Renal pelvis (tissue), 12 donors: ENCODE measurements at places on chromosomes 2 and 18.

GRCh38 chr2:219344751-219345430 lies 12.3 kb upstream of the RESP18 start:
- DNase-seq, result peak; percentile 35

DNA sequence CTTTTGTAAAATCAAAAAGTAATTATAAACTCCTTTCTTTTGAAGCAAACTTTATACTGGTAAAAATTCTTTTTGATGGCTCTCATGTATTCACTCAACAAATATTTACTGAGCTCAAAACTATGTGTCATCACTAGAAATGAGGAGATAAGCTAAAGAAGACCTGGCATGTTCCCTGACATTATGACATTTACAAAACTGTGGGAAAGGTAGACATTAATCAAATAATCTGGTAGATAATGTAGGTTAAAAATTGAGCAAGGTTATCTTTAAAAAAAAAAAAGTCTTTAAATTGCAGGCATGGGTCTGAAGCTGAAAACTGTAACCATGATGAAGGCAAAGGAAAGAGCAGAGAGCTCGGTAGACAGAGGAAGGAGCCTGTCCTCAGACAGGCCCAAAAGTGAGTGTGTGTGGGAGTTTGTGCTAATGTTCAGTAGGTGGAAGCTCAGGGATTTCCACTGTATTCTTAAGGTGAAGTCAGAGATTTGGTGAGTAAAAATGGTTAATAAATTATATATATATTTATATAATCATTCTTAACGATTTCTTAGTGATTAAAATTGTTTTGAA lies 612.9 kb downstream of the LRP1B start:
- DNase-seq, result no peak

GRCh38 chr2:222319586-222320435 lies 21.0 kb upstream of the PAX3 start:
- peak; percentile 63 for DNase-seq

DNA sequence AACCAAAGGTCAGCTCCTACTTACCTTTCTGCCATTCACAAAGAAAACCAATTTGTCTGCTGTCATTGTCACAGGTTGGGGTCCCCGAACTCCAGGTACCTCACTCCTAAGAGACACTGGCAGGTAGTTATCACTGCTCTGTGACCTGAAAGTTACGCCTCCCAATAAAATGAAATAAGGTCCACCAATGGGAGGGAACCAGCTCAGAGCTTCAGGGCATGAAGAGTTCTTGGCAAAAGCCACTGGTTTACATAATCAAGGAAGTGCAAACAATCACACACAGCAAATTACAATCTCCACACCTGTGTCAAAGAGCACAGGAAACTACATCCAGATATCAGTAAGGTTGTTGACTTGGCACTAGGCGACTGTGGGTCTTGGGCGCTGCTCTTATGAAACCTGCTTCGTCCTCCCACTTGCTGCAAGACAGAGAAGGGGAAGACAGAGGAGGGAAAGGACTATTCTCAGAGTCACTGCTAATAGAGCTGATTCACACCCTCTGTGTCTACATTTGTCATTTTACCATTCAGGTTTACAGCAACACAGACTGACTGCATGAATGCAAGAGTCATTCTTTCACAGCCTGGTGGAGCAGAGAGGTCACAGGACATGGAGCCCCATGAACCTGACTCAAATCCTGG lies at the start of gene XDH:
XDH (minus strand) TSS at position 142 of the 641 bp plus-strand sequence; CDS start at position 66, 76 bp downstream.
- no peak for DNase-seq

- no peak for DNase-seq
Measured at GRCh38 chr2:953408-953807, 2.8 kb downstream of the SNTG2 start.

GRCh38 chr2:227368574-227368973 lies 10.5 kb downstream of the TM4SF20 start:
- no peak for DNase-seq

DNA sequence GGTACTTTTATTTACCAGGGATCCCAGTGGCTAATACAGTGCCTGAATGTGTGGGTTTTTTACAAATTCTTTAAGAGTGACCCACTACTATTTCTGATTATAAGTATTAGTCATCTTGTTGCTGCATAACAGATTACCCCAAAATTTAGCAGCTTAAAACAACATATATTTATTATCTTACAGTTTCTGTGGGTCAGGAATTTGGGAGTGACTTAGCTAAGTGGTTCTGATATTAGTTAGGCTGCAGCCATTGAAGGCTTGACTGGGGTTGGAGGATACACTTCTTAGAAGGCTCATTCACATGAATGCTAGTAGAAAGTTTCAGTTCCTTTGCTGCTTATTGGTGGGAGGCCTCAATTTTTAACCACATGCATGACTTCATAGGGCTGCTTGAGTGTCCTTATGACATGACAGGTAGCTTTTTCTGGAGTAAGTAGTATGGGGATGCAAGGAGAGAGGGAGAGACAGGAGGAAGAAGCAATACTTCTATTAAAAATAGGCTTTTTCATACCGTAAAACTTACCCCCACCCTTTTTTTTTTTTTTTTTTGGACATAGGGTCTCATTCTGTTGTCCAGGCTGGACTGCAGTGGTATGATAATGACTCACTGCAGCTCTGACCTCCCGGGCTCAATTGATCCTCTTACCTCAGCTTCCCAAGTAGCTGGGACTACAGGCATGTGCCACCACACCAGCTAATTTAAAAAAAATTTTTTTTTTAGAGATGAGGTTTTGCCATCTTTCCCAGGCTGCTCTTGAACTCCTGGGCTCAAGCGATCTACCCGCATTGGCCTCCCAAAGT lies 13.3 kb upstream of the POLE4 start:
- DNase-seq, result no peak

GRCh38 chr2:12534646-12535263 lies 182.0 kb upstream of the TRIB2 start:
- no peak for DNase-seq

DNA sequence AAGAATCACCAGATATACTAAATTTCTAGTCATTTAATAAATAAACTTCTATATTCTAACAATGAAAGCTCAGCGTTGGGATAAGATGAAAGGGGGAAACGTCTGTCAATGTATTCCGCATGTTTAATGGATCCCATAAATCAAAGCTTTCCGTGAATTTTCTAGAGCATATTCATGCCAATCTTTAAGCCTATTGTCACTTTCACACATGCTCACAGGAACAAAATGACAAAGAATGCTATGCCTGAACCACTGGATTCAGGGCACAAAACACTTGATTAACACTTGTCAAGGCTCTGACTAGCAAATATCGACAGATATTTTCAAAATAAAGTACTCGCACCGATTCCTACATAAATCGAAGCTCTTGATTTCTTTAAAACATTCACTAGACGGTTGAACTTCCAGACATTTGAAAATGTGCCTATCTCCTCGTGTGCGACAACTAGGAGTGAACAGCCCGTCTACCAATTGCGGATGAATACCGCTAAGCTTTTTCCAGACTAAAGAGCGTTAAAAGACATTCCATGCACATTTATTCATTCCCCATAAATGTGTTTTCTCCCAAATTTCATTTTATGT lies 1.8 kb downstream of the TLK1 start:
- no peak for DNase-seq

DNA sequence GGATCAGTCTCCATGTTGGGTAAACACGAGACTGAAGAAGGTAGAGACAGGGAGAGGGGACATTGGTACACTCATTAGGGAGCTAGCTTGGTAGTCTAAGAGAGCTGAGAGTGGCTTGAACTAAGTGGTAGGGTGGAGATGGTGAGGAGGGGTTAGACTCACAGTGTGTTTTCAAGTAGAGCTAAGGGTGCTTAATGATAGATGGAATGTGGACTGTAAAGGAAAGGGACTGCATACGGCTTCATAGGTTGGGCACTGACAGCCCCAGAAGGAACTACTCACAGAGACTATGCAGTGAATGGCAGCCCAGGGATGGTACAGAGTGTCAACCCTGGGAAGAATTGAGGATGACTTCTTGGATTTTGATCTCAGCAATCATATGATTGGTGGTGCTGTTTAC lies 178.1 kb downstream of the CCDC85A start:
- DNase-seq, result no peak

DNA sequence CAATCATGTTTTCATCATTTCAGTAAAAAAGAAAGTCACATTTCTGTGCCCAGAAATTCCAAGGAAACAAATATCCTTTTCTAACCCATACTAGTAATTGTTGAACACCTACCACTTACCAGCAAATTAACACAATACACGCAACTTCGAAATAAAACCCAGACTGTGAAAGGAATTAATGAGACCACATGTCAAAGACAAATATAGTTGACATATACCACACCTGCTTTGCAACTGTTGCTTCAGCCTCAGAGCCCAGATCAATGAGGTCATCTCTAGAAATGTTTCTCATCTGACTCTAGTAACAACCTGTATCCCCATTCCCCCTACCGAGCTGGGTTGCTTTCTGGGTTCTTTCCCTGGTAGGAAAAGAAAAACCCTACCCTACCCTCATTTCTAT lies 52.6 kb downstream of the TRIP12 start:
- DNase-seq, result no peak

GRCh38 chr2:120231974-120232635 lies 8.9 kb upstream of the TMEM185B start:
- no peak for DNase-seq

GRCh38 chr18:66895631-66896030 lies 291.7 kb upstream of the CDH19 start:
- DNase-seq, result no peak

- DNase-seq, result no peak
Measured at GRCh38 chr2:188665727-188666304, 308.4 kb upstream of the COL3A1 start.

DNA sequence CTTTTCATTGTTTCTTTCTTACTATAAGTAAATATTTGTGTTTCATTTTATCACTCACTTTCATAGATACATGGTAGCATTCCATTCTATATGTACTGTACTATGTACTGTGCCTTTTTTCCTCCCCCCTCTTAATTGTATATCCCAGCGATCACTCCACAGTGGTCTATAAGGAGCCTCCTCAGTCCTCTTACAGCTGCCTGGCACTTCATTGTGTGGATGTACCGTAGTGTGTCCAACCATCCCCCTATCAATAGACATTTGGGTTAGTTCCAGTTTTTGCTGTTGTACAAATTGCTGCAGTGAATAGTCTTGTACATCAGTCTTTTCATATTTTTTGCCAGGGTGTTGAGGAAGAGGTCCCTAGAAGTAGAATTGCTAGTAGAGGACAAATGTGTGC lies 21.4 kb upstream of the DRC1 start:
- no peak for DNase-seq

- no peak for DNase-seq
Measured at GRCh38 chr18:25710981-25711380, 359.0 kb upstream of the ZNF521 start.

GRCh38 chr2:186918495-186918894 lies 69.5 kb upstream of the ZSWIM2 start:
- no peak for DNase-seq

DNA sequence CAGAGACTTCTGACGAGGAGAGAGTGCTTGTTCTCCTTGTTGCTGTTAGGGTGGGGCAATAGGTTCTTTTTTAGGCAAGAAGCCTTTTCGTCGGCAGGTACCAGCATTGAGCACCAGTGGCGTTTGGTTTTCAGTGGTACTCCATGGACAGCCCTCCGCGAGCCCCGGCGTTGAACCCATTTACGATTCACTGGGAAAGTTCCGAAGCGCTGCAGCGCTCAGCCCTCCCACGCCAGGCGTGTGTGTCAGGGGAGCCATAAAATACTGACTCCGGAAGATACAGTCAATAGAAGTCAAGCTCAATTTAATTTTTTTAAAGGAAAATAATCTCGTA lies 494 bp upstream of the ROCK1 start:
- DNase-seq, result no peak

GRCh38 chr2:187924293-187924692 lies 367.4 kb upstream of the GULP1 start:
- no peak for DNase-seq

GRCh38 chr18:61127714-61128467 lies 205.3 kb upstream of the CDH20 start:
- DNase-seq, result peak; percentile 12

- DNase-seq, result no peak
Measured at GRCh38 chr2:26245810-26246209, 1.1 kb downstream of the HADHB start.

DNA sequence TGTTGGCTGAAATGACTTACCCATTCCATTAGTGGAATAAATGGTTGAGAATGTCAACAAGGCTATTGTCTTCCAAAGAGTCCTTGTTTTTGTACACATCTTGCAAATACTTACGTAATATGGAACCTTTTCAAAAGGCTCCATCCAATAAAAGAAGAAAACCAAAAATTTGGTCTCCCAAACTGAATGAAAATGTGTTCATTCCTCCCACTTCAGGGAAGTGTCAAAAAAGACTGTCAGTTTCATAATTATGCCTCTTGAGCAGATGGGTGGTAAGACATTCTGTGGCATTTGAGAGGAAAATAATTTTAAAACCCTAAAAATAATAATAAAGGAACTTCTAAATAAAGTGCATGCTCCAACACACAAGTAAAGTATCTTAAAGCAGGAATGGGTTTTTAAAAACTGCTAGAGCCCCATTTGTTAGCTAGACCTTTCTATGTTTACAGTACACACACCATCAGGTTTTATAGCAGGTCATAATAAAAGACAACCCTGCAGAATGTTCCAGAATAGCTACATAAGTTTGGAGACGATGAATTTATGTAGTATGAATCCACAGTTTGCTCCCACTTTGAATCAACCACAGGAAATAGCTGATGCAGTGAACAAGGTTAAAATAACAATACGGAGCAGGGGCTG lies 843.7 kb downstream of the LRRTM4 start:
- peak; percentile 27 for DNase-seq

DNA sequence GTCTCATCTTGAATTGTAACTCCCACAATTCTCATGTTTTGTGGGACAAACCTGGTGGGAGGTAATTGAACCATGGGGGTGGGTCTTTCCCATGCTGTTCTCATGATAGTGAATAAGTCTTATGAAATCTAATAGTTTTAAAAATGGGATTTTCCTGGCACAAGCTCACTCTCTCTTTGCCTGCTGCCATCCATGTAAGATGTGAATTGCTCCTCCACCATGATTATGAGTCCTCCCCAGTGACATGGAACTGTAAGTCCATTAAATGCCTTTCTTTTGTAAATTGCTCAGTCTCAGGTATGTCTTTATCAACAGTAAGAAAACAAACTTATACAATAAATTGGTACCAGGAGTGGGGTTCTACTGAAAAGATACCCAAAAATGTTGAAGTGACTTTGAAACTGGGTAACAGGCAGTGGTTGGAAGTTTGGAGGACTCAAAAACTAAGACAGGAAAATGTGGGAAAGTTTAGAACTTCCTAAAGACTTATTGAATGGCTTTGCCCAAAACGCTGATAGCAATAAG lies 601.4 kb downstream of the ZEB2 start:
- no peak for DNase-seq

- no peak for DNase-seq
Measured at GRCh38 chr2:199851501-199851810, 464 bp upstream of the FTCDNL1 start.

- no peak for DNase-seq
Measured at GRCh38 chr2:70510313-70510712, 43.3 kb downstream of the TGFA start.
